ENCODE measurements at places on chromosomes 3 and 15.

GRCh38 chr15:55387027-55387426 is 21.1 kb downstream of the CCPG1 start:
- DNase-seq: no peak

GRCh38 chr3:7171493-7171892 is 310.6 kb downstream of the GRM7 start:
- no peak for DNase-seq

DNA sequence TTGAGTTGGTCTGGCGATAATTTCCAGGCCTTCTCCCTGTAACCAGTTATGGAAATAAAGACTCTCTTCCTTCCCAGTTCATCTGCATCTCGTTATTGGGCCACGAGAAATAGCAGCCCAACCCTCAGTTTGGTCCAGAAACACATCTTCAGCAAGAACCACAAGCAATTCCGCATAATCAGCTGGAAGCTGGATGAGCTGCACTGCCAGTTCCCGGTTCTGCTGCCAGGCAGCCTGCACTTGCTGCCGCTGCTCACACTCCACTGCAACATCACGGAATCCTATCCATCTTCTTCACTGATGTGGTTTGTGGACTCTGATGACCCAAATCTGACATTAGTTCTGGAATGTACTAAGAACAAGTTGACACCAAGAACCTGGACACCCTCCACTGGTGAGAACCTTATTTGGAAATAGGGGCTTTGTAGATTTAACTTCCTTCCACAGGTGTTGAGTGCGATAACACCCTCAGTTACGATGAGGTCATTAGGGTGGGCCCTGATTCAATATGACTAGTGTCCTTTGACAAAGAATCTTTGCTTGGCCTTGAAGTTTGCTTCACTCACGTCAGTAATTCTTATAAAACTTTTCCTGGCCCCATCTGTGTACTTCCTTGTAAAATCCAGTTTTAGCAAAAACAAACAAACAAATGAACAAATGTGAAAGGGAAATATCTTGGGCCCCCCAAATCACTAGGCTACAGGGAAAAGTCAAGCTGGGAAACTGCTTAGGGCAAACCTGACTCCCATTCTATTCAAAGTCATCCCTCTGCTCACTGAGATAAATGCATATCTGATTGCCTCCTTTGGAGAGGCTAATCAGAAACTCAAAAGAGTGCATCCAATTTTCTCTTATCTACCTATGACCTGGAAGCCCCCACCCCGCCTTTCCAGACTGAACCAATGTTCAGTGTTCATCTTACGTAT is 221.9 kb upstream of the PROK2 start:
- no peak for DNase-seq

DNA sequence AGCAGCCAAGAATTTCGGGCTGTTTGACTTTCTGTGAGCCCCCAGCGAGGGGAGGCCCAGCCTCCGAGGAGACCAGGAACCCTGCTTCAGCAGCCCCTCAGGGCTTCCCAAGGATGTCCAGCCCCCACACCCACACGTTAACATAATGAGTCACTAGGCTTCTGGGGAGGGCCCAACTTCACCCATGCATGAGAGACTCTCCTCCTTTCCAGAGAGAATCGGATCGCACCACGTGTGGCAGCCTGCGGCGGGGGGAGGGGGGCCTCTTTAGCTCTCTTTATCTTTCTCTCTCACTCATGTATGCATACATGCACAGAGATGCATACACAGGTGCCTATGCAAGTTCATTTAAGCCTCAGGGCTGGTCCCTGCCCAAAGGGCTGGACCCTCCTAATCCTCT is 3.1 kb upstream of the AP2M1 start:
- DNase-seq: peak; percentile 63

GRCh38 chr3:186035277-186035676 is 73.6 kb downstream of the ETV5 start:
- no peak for DNase-seq

DNA sequence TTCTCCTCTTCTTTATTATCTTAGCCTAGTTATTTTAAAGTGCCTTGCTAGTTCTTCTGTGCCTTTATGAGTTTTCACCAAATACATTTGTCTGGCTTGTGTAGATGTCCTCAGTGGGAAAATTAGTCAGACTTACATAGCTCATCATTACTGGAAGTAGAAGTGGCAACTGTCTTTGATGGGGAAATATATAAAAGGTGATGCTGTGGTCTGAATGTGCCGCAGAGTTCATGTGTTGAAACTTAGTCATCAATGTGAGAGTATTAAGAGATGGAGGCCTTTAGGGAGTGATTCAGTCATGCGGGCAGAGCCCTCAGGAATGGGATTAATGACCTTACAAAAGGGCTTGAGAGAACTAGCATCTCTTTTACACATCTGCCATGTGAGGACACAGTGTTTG is 6.4 kb upstream of the ERICH6 start:
- DNase-seq: no peak

- peak; percentile 23 for DNase-seq
Measured at GRCh38 chr15:33581032-33581431, 270.3 kb downstream of the RYR3 start.

DNA sequence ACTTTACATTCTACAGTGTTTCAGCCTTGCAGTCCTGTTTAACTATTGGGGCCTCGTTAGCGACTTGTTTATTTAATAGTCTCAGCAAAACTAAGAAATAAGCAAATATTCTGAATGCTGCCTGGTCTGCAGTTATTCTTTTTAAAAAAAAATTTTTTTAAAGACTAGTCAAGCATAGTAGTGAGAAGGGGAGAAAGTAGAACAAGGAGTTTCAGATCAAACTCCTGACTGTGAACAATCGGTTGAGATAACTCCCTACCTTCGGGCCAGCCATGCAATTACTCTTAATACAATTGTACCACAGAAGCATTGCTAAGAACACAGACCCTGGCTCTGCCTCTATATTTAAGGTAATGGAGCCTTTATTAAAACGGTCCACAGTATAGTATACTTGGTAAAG is 5.8 kb upstream of the DUT start:
- DNase-seq: no peak

- no peak for DNase-seq
Measured at GRCh38 chr3:139928708-139929505, 6.1 kb upstream of the CLSTN2 start.

DNA sequence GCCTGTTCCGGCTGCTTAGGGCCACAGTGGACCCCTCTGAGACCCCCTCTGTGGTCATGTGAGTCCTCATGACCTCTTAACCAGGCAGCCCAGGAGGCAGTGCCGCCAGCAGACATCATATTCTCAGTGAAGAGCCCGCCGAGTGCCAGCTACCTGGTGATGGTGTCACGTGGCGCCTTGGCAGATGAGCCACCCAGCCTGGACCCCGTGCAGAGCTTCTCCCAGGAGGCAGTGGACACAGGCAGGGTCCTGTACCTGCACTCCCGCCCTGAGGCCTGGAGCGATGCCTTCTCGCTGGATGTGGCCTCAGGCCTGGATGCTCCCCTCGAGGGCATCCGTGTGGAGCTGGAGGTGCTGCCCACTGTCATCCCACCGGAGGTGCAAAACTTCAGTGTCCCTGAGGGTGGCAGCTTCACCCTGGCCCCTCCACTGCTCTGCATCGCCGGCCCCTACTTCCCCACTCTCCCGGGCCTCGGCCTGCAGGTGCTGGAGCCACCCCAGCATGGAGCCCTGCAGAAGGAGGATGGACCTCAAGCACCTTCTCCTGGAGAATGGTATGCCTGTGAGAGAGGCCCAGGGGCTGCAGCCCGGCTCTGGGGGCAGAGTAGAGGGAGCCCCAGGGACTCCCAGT is 176.1 kb downstream of the TBC1D2B start:
- no peak for DNase-seq

DNA sequence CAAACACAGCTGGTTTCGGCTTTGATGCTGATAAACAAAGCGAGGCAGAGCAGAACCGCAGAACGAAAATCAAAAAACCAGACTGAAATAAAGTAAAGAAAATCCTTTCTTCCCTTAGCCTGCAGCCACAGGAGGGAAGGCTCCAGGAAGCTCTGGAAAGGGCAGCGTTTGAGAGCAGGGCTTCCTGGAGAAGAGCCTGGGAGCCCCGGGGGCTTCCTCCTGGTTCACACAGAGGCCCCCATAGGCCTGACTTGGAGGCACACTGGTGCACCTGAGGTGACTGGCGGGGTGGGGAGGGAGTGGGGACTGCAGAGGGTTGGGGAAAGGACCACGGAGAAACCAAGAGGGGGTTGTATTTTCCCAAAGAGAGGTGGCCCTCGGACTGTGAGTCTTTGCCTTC is 98.8 kb upstream of the WNT5A start:
- no peak for DNase-seq

- DNase-seq: peak; percentile 47
Measured at GRCh38 chr15:69225355-69226022, 65.1 kb downstream of the GLCE start.

DNA sequence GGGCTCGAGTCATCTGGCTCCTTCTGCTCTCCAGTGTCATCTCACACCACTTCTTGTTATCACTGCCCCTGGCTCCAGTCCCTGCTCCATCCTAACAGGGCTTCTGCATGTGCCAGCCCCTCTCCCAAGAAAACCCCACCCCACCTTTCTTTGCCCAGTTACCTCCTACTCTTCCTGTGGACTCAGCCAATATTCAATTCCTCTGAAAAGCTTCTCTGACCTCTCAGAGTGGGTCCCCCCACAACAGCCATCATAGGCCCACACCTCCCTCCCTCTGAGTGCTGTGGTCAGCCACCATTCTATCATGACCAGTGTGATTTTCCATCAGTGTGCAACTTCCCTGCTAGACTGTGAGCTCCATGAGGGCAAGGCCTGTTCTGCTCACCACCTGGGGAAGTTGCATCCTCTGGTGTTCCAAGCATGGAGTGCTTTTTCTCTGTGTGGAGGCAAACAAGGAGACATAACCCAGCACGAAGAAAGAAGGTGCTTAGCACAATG is 71.6 kb downstream of the ADCY5 start:
- DNase-seq: no peak

DNA sequence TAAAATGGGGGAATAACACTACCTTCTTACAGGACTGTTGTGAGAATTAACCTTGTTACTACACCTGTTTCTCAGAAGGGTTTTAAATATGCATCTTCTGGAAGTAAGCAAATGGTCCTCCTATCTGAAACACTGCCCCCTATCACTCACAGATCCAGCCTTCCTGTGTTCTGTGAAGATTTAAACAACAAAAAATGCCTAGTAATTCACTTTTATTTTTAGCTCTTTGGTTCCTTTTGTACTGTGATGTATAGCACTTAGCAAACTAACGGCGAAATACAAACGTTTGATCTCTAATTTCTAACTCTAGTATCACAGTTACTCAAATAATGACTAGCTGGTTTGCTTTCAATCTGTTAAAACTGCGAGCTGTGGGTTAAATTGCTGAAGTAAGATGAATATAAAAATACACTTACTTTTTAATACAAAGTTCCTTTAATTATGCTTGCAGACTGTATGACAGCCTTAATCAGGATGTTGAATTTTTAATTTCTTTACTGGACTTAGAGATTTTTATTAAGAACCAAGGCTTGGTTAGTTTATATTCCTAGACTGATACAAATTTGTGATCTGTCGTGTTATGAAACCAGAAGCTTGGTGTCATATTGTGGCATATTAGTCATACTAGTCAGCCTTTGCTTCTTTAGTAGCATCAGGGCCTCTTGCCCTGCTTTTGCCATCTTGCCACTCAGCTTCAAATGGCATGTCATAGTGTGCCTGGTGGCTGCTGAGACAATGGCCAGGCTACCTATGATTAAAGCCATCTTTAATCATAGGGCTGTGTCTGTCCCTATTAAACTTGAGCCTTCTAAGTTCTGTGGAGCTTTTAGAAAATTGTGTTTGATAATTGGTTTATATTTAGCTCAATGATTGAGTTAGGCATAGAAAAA is 9.2 kb downstream of the EIF3J start:
- peak; percentile 6 for DNase-seq

- no peak for DNase-seq
Measured at GRCh38 chr3:51282931-51283330, 102.2 kb upstream of the MANF start.

DNA sequence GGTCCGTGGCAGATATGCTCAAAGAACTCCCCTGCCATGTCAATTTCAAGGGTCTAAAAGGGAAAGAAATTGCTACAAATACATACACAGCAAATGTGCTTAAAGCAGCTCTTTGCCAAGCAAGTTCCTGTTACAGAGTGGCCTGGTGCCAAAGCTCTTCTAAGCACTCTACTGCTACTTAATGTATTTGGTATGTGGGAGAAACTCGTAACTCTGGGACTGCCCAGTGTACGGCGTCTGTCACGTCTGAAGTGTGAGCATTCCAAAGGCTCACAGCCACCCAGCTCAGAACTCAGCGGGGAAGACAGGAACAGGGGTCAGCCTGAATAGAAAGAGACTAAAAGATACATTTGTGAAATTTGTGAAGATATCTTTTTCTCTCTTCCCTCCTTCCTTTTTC is 54.6 kb downstream of the RBMS3 start:
- DNase-seq: peak; percentile 99

DNA sequence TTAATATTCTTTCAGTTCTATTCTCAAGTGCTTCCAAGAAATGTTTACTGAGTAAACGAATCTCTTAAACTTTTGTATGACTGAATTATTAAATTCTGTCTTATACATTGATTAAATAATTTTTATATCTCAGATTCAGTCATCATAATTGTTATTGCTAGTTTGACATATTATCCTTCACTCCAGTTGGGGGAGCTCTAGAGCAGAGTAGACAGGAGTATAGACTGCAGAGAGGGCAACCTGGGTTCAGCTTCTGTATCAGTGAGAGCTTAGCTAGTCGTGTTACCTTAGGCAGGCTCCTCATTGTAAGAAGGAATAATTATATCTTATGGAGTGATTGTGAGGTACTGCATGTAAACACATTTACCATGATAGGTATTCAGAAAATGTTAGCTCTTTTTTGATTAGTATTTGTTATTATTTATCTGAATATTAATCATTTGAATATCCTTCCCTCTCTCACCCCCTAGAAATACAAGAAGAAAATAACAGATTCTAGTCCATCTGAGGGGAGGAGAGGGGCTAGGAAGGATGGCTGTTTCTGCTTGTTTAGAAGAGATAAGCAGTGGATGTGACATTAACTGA is 31.0 kb upstream of the ZCWPW2 start:
- peak; percentile 40 for DNase-seq

DNA sequence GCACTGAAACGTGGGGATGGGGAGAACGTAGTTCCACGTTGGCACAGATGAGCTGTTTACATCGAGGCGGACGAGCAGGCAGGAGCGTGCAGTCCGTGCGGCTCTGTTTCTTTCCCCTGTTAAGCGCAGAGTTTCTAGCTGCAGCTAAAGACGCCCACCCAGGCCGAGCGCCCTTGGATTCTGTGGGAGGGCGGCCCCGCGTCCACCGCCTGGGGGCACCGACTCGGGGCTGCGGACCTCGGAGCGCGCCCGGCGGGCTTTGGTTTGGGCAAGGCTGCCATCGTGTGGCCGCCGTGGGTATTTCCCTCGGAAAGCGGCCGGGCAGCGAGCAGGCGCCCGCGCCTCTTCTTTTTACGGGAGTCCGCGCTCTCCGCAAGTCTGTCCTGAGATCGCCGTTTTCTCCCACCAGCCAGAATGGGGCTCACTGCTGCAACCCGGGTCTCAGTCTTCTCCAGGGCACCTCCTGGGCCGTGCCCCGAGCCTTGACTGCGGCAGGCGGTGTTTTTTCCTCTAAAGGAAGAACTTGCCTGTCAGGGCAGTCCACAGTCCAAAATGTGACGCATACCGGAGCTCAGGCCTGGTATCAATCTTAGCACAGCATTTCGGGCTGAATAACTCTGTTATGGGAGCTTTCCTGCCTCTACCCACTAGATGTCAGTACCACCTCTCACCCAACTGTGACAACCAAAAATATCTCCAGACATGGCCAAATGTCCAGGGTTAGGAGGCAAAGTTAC is 219.9 kb upstream of the IGF1R start:
- DNase-seq: peak; percentile 61

Data from fibroblast of upper back skin (primary cell).